ENCODE measurements at places on chromosomes 4 and X.

DNA sequence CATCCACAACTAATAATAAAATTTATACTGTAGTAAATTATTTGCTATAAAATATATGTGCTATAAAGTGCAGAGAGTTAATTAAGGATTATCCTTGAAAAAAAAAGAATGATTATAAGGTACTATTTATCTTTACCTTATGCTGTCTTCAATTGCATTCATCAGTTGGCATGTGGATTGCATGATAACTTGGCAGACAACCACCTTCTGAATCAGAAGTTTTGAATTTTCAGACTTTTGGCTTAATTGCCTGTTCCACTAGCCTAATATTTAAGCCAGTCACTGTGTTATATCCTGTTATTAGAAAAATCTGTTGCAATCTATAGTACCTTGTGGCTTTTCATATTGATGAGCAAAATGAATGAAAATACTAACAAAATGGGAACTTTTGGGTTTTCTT, 1040.3 kb upstream of the PCDH10 start:
- no peak for DNase-seq

DNA sequence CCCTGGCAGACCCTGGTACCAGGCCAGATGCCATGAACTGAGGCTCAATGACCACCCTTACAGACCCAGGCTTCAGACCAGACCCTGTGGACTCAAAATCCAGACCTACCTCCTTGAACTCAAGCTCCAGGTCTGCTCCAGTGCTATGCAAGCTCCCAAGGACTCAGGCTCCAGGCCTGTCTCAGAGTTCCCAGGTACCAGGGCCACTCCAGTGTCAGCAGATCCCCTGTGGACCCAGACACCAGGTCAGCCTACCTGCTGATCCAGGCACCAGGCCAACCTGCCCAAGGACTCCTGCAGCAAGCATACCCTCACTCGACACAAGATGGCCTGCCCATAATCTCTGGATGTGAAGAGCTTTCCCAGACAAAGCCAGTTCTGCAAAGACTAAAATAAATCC, 44.7 kb upstream of the MAGED4 start:
- DNase-seq: no peak

- no peak for DNase-seq
These were observed 38.6 kb downstream of the PHOX2B start for GRCh38 chr4:41709844-41710481.

- no peak for DNase-seq
These were observed at the start of gene MAGEB1 for GRCh38 chrX:30246769-30247489. MAGEB1 (plus strand) TSS chrX:30247146; CDS start chrX:30250494, 3,348 bp downstream.

- DNase-seq: no peak
These were observed 65.8 kb downstream of the SLC9A7 start for GRCh38 chrX:46693149-46693548.

DNA sequence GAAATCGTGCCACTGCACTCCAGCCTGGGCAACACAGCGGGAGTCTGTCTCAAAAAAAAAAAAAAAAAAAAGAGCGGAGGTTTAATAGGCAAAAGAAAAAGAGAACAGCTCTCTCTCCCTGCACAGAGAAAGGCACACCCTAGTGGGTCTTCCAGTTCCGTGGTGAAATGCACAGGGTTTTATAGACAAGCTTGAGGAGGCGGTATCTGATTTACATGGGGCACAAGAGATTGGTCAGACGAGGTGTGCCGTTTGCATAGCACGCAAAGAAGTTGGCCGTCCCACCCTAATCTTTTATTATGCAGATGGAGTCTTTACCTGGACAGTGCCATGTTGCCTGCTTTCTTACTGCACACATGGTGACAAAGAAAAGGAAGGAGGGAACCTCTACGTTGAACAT, 33.5 kb upstream of the REST start:
- no peak for DNase-seq

DNA sequence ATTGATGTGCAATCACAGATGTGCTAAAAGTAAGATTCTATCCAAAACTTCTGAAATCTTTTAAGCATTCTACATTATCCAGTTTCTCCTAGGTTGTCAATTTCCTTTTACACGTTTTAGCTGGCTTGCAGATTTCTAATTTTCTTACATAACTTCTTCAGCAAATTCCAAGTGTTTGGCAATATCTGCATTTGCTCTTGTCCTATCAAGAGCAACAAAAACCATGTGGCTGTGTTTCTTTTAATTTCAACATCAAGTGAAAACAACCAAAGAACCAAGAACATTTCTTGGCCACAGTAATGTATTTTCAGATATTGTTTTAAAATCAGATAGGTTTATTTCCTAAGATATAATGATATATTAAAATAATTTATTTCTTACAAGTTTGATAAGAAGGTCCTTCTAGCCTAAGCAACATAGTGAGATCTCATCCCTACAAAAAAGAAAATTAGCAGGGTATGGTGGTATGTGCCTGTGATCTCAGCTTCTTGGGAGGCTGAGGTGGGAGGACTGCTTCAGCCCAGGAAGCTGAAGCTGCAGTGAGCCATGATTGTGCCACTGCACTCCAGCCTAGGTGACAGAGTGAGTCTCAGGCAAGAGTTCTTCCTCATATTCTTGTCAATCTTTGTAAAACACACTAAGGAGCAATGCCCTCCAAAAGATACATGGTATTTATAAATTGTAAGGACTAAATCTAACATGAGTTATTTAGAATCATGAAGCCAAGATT, 131.4 kb upstream of the NAP1L5 start:
- no peak for DNase-seq

DNA sequence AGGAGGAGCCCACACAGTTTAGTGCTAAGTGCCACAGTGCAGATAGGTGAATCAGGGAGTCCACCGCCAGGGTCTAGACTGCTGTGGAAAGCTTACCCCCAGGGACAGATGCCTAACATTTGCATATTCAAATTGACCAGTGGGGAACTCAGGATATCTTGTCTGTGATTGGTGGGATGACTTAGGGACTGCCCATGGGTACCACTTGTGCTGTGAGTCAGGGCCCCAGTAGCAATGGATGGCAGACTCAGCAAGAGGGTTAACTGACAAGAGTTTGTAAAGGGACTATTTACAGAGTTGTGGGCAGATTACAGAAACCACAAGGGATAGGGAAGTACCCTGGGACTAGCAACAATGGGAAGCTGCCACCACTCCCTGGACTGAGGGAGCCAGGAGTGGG, 282.1 kb downstream of the BCOR start:
- no peak for DNase-seq

DNA sequence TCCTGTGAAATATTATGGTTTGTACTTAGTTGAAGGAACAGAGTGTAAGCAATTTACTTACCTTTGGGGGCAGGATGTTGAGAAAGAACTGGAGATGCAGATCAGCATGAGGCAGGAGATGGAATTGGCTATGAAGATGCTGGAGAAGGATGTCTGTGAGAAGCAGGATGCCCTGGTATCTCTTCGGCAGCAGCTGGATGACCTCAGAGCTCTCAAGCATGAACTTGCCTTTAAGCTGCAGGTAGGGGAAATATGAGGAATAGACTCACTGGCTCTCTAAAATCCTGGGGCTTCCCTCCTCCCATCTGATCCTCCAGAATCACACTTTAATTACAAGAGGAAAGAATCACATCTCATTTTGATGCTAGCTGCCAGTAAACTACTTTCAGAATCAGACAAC, 51.0 kb downstream of the GRSF1 start:
- no peak for DNase-seq

DNA sequence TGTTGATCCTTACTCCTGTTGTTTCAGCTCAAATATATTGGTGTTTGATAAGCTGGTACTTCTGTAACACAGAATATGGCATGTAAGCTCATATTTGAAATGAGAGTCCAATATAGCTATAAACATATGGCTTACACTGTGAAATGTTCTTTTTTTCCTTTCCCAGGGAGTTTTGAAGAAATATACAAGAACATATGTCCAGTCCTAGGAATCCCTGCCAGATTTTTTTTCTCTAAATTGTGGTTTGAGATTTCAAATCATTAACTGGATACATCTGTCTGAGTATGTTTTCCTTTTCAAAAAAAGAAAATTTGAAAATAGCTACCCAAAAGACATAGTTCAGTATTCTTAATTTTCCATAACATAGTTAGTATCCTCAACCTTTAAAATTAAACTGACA, 60.2 kb downstream of the HMGB2 start:
- DNase-seq: no peak

DNA sequence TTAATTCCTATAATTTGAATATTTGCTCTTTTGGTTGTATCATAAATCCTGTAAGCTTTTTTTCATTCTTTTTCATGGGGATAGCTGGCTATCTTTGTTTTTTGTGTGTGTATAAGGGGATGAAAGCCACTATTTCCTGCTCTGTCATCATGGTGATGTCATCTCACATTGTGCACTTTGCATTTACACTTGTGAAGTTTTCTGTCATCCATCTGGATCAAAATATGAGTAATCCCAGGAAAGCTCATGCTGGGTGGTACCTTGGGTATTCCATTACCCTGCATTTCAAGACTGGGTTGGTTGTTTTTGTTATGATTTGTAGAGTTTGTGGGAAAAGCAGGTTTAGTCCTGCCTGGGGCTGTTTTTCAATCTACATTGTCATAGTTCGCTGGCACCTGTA, 367.3 kb downstream of the CHIC1 start:
- DNase-seq: no peak

GRCh38 chr4:67624939-67625338, 66.4 kb downstream of the STAP1 start:
- no peak for DNase-seq

DNA sequence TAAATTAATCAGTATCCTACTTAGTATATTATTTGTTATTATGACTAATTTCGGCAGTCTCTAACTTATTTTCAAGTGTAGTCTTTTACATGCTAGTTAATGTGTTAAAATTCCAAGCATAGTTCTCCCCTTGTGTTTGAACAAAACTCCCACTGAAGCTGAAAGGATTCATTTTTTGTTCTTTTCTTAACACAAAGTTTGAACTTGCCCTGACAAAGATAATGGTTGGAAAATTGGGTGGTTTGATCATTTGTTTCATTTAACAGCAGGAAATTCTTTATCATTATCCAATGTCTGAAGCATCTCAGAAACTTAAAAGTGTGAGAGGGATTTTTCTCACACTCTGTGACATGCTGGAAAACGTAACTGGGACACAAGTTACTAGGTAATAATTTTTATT, 36.0 kb downstream of the INTU start:
- DNase-seq: no peak

- DNase-seq: no peak
These were observed 15.6 kb downstream of the XPNPEP2 start for GRCh38 chrX:129754056-129755024.

DNA sequence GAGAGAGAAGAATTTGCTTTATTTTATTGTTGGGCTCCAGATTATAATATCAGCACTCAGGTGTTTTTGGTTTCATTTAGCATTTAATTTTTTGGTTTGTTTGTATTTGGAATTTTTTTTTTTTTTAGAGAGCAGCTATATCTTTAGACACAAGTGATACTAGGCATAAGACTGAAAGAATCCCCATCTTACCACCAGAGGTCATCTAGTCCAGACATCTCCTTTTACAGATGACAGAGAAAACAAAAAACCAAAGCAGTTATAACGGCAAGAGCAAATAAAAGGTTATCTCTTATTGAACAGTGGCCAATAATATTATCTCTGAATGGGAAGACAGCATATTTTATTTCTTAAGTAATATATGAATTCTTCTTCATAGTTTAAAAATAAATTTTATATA, 22.8 kb downstream of the USP38 start:
- no peak for DNase-seq

- no peak for DNase-seq
These were observed 125.6 kb downstream of the CBR4 start for GRCh38 chr4:168884251-168885124.

DNA sequence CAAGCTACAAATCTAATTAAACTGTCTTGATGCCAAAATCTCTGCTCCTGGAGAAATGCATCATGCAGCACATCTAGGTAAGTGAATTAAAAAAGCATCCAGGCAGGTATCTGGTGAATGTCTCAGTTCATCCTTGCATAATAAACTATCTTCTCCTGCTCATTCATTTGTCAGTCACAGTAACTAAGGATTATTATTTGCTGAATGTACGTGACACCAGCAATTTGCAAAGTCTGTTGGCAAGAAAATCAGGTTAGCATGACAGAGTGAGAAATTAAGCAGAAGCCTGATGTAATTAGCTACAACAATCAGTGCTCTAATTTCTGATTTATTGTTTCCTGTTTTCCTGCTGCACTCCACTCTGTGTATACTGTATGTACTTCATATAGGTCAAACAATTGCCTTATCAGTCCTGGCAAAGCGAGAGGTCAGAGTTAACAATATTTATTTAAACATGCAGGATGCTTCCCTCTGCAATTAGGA, 213.6 kb downstream of the FBXO8 start:
- DNase-seq: no peak

GRCh38 chrX:11888421-11888820, 130.4 kb downstream of the MSL3 start:
- no peak for DNase-seq

DNA sequence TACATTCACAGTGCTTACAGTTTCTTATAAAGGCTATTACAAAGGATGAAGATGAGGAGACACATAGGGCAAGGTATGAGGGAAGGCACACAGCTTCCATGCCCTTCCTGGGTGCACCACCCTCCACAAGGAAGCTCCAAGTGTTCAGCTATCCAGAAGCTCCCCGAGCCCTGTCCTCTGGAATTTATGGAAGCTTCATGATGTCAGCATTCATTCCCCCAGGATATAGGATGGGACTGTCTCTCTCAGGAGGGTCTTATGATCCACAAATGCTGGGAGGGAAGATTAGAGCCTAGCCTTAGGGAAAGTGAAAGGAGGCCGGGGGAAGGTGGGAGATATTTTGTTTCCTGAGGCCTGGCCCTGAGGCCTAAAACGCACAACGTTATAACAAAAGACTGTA, 236.0 kb downstream of the ANK2 start:
- DNase-seq: no peak

GRCh38 chr4:20028645-20029044, 223.1 kb upstream of the SLIT2 start:
- no peak for DNase-seq

- no peak for DNase-seq
These were observed 12.5 kb upstream of the MAB21L2 start for GRCh38 chr4:150569384-150569987.

DNA sequence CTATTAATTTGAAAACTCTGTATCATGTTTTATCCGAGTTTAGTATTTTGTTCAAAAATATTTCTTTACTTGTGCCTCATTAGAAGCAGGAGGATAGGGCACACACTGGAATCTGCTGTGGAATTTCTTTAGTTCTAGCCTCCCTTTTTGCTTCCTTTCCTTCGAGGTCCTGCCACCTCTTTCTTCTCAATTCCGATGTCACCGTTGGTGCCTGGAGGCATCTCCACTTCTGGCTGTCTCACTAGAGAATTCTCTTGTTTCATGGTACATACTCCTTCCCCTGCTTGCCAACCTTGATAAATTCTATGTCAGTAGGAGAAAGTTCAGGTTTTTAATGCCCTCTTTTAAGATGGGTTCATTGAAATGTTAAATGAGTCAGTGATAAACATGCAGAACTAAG, 140.1 kb downstream of the ANK2 start:
- DNase-seq: no peak

GRCh38 chr4:61889117-61889516, 689.0 kb downstream of the ADGRL3 start:
- no peak for DNase-seq

DNA sequence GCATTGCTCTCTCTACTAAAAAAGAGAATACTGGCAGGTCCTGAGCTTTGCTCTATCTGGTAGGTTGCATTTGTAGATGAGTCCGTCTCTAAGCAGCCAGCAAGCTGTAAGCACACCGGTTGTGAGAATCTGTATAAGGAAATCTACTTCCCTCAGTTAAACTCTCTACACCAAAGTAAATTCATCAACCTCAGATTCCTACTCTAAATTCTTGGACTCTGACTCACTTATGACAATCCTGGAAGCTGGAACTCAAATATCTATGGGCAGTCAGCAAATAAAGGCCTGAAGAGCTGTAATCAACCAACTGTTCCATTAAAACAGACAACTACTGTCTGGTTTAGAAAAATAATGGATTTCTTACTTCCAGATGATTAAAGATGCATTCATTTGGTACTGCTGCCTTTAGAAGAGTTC, 37.9 kb downstream of the FAT1 start:
- DNase-seq: no peak

Data from stimulated activated CD4-positive, alpha-beta T cell treated with anti-CD3 and anti-CD28 coated beads, Interleukin-1b, Interleukin-23, amount 100 ng/mL, for 4 hours (primary cell).